Motor neuron (in vitro differentiated cells): ENCODE measurements at places on chromosomes 2 and 18. TPM values are rescaled to one million over a fixed set of nuclear protein-coding genes. Genes with fewer than 3 reads are reported as not detected.

Gene SCLY
- total RNA-seq = 39.3 and 46.3 TPM in 2 replicates

Gene SPATA3
- not detected in 2 replicates for total RNA-seq

Gene KIF5C
- total RNA-seq = 238 TPM in 2 replicates

Gene GPR35
- total RNA-seq = 0.31 and 0.38 TPM in 2 replicates

Gene OTOF
- 0.36 and 0.37 TPM in 2 replicates for total RNA-seq

Gene SNORC
- 2.5 and 3.7 TPM in 2 replicates for total RNA-seq

Gene LINC00305
- not detected in 2 replicates for total RNA-seq

Gene IHH
- 0.13 TPM in 1 of 2 replicates, not detected in the other for total RNA-seq

Gene FBXO36
- total RNA-seq = 2.0 and 2.3 TPM in 2 replicates

Gene PDE1A
- total RNA-seq = 11.1 and 13.5 TPM in 2 replicates

Gene DHRS9
- 0.59 and 1.3 TPM in 2 replicates for total RNA-seq

Gene IL1RL1
- total RNA-seq = 0.33 and 0.97 TPM in 2 replicates

Gene EPAS1
- total RNA-seq = 2.0 and 3.3 TPM in 2 replicates

Gene MC4R
- total RNA-seq = 0.09 TPM in 1 of 2 replicates, not detected in the other

Gene TXNL1
- 74.7 and 76.8 TPM in 2 replicates for total RNA-seq
